Activated gamma-delta T cell treated with anti-CD3 and anti-CD28 coated beads, Interleukin-2, amount 50 U/mL, for 16 hours (primary cell): ENCODE measurements at places on chromosomes 1 and 21.

DNA sequence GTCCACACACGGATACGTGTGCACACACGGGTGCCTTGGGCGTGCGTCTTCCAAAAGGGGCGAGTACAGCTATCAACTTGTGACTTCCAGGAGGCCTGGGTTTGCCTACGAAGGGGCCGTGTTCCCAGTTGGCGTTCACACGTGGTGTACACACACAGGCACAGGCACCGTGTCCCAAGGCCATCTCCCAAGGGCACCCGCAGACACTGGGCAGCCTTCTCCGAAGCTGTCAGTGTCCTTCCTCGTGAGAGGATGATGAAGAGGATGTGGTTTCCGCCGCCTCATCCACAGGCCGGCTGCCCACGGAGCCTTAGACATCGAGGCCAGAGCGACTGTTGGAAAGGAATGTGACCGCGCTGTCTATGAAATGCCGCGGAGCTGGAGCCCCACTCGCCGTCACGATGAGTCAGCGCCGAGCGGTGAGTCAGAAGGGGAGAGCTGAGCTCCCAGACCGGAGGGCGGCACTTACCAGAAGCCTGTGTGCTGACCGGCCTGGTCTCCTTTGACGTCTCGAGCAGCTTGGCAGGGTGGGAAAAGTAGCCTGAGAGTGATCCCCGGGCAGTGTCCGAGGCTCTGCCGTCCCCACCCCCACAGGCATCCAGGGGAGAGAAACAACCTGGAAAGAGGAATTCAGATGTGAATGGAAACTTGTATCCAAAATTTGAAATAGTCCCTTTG is 141.4 kb upstream of the ARHGEF16 start:
- DNase-seq: no peak

DNA sequence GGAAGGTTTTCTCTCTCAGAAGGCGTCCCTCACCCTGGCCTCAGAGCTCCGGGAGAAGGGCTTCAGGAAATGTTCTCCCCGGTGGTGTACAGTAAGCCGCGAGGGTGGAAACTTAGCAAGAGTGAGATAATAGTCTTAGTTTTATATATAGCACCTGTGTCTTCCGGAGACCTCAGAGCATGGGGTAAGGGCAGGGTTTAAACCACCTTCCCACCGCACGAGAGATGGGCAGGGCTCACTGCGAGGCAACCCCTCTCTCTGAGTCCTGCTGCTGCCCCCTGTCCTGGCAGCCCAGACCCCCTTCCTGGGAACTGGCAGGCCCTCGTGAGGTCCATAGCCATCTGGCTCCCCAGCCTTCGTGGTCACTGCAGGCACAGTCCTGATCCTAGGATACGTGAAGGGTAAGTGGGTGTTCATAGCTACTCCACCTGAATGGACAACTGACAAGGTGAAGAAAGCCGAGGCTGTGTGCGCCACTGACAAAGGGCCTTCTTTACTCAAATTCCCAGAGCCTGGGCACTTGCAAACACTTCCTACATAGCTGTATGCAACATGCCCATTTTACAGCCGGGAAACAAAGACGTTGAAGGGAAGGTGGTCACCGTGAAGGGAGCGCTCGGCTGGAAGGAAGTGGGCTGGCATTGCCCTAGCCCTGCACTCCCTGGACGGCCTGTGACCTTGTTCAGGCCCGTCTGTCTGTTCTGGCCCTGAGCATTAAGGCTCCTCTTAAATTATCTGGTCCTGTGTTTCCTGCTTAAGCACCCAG is 26.9 kb downstream of the ITPKB start:
- DNase-seq: peak; percentile 46

DNA sequence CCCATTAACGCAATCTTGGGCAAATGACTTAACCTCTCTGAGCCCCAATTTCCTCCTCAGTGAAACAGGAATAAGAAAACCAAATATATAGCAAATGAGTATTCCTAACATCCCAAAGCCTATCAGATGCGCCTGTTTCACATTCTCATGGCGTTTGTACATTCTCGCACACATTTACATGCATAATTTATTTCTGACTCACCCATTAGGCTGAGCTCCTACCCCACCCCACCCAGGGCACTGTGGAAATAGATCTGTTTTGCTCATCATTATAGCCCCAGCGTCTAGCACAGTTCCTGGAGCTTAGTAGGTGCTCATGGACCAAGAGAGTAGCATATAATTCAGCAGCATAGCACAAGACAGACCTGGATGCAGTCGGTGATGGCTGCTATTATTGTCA is 146.1 kb upstream of the VANGL1 start:
- DNase-seq: no peak

GRCh38 chr21:26804895-26805609 is 40.2 kb downstream of the ADAMTS1 start:
- no peak for DNase-seq

DNA sequence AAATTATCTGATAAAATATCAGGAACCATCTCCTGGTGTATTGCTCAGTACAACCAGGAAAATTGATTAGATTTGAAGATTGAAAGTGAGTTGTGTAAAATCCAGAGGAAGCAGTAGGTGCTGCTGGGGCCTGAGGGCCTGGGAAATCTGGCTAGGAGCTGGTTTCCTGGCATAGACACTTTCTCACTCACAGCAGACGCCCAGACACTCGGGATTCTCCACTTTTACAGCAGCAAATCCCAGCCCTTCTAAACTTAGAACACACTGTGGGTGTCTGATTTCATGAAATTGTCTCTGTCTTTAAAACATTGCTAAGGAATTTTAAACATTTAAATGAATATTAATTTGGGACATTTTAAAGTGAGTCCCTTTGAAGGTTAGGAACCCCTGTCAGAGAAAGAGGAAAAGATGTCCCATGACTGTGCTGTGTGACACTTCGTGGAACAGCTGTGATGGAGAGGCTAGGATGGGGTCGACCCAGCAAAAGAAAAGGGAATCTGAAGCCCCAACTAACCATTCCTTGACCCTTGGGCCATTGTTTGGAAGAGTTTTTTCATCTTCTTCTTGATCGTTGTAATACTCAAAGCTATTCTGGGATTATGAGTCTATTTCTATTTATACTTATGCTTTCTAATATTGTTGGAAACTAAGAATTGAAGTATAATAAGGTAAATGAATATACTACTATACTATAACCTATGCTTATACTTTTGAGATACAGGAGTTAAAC is 49.0 kb upstream of the VAMP3 start:
- DNase-seq: no peak

GRCh38 chr1:147892731-147893214 is 9.8 kb upstream of the GJA8 start:
- DNase-seq: no peak

DNA sequence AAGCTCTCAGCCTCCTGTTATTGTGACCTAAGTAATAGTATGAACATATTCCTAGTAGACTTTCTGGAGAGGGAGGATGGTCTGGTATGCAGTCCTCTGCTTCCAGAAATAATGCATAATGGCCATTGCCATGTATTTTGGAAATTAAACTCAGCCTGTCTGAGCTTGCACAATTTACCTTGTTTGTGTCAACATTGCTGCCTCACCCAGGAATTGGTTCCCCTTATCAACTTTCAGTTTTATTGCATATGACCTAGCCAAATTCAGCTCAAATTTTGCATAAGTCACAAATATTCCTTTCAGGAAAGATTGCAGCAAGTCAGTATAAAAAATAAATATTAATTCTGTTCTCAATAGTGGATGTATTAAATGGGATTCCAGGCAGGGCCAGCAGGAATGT is 101.9 kb upstream of the SLC5A9 start:
- no peak for DNase-seq

GRCh38 chr1:180672105-180672504 is 40.3 kb downstream of the XPR1 start:
- no peak for DNase-seq

- DNase-seq: no peak
These were observed 59.0 kb downstream of the RUSC1 start for GRCh38 chr1:155379631-155380090.

- no peak for DNase-seq
These were observed 54.5 kb upstream of the PTGFRN start for GRCh38 chr1:116855191-116855619.

GRCh38 chr1:231036416-231036815 is 3.6 kb downstream of the FAM89A start:
- DNase-seq: no peak
